T-cell (primary cell): ENCODE measurements at places on chromosomes 11 and 22.

DNA sequence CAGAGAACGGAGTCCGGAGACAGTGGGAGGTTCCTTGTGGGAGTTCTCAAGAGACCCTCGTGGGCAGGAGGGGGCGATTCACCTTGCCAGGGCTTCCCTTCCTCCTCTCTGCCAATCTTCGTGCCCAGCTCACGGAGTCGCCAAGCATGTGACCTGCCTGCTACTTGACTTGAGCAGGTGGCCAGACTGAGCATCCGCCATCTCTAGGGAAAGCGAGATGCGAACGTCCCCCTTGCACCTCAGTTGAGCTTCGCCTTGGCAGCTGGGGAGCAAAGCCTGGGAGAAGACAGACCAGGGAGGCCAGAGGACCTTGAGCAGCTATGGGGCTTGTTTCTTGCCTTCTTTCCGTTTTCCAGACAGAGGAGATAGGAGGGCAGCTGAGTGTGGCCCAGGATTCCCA is 123.2 kb downstream of the GRIK4 start:
- no peak for DNase-seq

GRCh38 chr11:64224151-64224890 is 1.7 kb downstream of the TRPT1 start:
- DNase-seq = no peak

GRCh38 chr22:37661160-37661924 is 2.8 kb downstream of the PDXP start:
- DNase-seq = no peak

DNA sequence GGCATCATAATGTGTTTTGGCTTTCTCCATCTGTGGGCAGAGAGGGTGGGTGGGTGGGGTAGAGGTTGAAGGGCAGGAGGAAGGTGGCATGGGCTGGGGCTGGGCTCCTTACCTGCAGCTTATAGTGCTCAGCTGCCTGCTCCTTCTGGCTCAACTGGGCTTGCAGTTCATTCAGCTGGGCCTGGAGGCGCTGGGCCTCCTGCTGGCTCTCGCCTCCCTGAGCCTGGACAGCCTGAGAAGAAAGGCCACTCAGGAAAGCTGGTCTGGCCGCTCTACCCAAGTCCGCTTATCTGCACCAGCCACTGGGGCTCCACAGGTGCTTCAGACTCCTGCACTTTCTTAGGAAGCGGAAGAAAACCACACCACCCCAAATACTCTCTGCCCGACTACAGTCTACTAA is 10.4 kb downstream of the IL18BP start:
- DNase-seq = no peak

DNA sequence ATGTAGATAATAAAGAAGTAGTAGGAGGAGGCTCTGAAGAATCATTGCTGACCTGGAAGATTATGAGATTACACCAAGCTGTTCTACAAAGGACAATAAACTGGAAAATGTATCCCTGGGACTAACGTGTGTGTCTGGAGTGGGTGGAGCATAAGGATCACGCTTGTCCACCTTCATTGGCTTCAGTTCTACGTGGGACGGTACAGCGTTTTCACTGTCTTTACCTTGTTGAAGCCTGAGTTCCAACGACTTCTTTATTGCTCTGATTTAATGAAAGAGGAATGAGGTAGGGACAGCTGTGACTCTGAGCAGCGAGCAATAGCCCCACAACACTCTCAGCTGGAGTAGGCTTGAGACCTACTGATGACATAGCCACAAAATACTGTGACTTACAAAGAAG is 87.0 kb downstream of the ARHGAP42 start:
- no peak for DNase-seq

DNA sequence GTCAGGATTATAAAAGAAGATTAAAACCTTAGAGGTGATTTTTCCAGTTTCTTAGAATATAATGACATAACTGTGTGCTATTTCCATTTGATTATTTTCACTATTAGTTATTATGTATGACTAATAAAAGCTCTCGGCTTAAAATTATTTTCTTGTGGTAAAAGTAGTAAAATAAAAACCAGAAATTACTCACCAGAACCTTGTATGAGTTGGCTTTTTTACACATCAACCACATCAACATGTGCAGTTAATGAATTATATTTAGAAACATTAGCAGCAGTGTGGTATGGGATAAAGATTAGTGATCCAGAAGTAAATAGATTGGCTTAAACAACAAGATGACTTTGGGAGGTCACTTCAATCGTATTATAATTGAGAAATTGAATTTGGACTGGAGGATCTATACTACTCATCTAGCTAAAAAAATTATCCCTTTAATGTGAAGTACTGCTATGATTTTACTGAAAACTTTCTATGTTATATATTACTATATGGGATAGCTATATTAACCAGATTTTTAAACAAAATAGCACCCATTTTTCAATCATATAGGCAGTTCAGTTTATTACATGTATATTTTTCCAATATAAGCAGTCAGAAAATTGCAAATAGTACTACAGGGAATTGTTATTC is 2.8 kb upstream of the BCO2 start:
- no peak for DNase-seq

DNA sequence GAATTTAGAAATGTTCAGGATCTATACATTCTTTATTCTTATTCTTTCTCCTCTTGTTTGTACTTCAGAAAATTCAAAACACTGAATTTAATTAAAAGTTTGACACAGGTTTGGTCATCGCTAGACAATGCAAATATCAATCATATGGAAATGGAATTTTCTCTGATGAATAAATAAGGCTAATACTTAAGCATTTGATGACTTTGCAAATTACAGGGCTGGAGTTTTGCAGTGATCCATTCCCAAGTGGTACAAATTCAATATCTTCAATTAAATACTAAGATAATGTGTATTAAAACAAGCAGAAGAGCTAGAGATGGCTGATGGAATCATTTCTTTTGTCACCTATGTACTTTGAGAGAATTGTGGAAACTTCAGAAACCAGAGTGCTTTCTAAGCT is 439.6 kb downstream of the DYNC2H1 start:
- no peak for DNase-seq

DNA sequence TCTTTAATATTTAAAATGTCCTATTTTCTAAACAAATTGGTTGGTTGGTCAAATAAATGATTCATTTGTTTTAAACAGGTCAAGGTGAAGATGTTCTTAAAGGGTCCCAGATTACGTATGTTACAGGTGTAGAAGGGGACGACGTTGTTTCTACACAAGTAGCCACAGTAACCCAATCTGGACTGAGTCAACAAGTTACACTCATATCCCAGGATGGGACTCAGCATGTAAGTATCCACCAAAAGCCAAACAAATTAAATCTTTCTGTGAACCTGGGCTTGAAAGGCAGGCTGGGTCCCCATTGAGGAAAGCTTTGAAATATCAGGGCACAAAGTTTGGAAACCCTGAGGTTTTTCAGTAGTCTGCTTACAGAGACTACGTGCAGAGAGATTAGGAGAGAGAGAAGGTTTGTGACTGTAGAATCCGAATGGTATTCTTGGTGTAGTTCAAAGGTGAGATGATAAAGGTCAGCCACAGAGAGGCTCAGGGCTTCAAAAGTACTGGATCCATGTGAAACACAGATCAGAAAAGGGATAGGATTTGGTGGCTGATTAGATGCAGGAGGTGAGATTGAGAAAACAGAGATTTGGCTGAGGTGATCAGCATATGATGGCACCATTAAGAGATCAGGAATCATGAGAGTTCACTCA is 51.7 kb downstream of the ZNF143 start:
- DNase-seq = no peak

GRCh38 chr11:74024261-74025029 is 15.6 kb upstream of the UCP3 start:
- DNase-seq = no peak

GRCh38 chr22:20083157-20083890 is 3.3 kb downstream of the DGCR8 start:
- no peak for DNase-seq
